ENCODE measurements at places on chromosomes 4 and X.

DNA sequence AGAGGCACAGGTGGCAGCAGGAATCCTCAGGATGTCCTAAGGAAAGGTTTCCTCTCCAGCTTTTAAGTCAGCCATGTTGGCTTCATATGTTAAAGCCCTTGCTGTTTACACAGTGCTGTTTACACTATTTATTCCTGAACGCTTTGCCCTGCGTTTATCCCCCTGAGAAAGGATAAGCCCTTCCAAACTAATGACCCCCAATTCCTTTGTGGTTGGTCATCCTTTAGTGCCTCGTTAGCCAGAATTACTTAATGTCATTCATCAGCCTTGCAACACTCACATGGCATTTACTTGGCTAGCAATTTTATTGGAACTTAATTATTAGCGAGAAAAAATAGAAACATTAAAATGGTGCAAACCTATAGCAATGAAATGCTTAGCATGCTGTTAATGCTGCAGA is 23.8 kb downstream of the VCX2 start:
- no peak for DNase-seq

GRCh38 chr4:189143263-189143952 is 797.3 kb upstream of the FRG1 start:
- no peak for DNase-seq

DNA sequence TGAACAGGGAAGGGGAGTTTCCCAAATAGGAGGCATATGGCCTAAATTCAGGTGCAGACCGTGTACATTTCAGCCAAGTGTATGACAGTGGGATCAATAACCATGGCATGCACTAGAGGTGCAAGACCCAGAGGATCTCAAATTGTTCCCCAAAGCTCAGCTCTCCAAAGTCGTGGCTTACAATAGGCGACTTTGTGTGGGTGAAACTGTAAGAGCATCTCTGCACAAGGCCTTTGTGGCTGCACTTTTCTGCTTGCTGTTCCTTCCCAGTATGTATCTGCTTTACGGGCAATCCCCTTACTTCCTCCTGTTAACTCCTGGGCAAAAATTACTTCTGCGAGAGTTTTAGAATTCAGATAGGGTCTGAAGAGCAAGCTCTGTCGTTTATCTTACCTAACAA is 518.3 kb upstream of the ZFP42 start:
- DNase-seq, result no peak

- DNase-seq, result no peak
Measured at GRCh38 chr4:16713271-16713670, 185.2 kb downstream of the LDB2 start.

- no peak for DNase-seq
Measured at GRCh38 chrX:39619182-39620009, 478.4 kb downstream of the BCOR start.

GRCh38 chr4:105990933-105991332 is 95.7 kb downstream of the NPNT start:
- no peak for DNase-seq

DNA sequence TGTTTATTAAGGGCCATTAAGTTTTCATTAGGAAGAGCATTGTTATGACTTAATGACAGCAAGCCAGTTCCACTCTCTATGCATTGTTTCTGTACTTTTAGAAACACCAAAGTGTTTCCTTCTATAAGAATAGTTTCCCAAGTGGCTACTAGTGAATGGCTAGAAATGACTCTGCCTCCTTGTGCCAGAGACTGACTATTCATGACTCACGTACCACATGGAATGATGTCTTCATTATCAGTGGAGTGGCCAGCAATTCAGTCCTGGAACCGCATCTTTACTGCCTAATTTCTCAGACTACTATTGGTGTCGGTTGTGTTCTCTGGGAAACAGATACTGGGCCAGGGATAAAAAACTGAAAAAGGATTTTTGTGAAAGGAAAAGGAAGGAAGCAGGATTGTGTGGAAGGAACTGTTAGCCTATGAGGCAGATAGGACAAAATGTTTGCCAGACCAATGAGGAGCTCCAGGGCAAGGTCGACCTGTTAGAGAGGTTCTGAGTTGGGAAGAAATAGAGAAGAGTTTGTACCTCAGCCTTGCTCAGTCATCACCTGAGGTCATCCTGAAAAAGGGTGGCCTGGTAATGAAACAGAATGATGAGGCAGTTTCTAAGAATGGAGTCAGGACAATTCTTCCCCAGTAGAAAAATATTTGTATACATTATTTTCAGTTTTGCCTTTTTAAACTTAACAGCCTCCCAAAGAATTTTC is 218.6 kb downstream of the SPCS3 start:
- DNase-seq, result no peak

GRCh38 chrX:38278682-38279081 is 48.6 kb downstream of the RPGR start:
- DNase-seq, result no peak

GRCh38 chrX:110836982-110837381 is 41.4 kb upstream of the CHRDL1 start:
- no peak for DNase-seq

- no peak for DNase-seq
Measured at GRCh38 chr4:54781756-54782155, 124.0 kb downstream of the KIT start.
